ENCODE measurements at places on chromosomes 16 and 17. TPM values are rescaled to one million over a fixed set of nuclear protein-coding genes. Genes with fewer than 3 reads are reported as not detected.

- H3K27me3 ChIP-seq, result no peaks in the 10 kb centered on the region
- H3K4me1 ChIP-seq, result no peaks in the 10 kb centered on the region
Observed at GRCh38 chr16:81661082-81661481, 118.0 kb upstream of the PLCG2 start.

The MPP2 gene
- 1.6 TPM for total RNA-seq

The ANKFN1 gene
- total RNA-seq, result 0.20 TPM

The CPHXL2 gene
- total RNA-seq, result not detected

The SMPD3 gene
- 0.83 TPM for total RNA-seq

GRCh38 chr16:65136681-65137080 is 14.8 kb upstream of the CDH11 start:
- H3K27me3 ChIP-seq, result no peaks in the 10 kb centered on the region
- H3K27ac ChIP-seq, result no peak overlapping the region
- no peak for DNase-seq
- no peak overlapping the region for H3K4me3 ChIP-seq
- no peaks in the 10 kb centered on the region for H3K36me3 ChIP-seq
- no peaks in the 10 kb centered on the region for H3K4me1 ChIP-seq

DNA sequence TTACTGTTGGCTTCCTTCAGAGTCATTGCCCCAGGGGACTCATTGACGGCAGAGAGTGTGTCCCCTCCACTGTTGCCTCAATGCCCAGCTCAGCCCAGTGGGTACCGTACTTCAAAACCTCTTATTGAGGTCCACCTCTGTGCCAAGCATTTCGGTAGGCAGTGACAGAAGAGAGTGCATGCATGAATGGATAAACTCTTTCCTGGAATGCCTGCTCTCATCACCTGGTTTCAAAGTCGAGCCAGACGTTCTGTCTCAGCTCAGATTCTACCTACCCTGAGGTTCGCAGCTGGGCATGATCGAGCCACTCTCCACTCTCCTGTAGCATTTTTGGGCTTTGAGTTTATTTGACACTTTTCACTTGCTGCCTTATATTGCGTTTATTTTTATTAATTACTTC is 647.0 kb downstream of the MAF start:
- no peak for DNase-seq
- no peak overlapping the region for H3K4me3 ChIP-seq
- H3K4me1 ChIP-seq, result no peaks in the 10 kb centered on the region
- H3K36me3 ChIP-seq, result no peaks in the 10 kb centered on the region
- H3K27ac ChIP-seq, result no peak overlapping the region

DNA sequence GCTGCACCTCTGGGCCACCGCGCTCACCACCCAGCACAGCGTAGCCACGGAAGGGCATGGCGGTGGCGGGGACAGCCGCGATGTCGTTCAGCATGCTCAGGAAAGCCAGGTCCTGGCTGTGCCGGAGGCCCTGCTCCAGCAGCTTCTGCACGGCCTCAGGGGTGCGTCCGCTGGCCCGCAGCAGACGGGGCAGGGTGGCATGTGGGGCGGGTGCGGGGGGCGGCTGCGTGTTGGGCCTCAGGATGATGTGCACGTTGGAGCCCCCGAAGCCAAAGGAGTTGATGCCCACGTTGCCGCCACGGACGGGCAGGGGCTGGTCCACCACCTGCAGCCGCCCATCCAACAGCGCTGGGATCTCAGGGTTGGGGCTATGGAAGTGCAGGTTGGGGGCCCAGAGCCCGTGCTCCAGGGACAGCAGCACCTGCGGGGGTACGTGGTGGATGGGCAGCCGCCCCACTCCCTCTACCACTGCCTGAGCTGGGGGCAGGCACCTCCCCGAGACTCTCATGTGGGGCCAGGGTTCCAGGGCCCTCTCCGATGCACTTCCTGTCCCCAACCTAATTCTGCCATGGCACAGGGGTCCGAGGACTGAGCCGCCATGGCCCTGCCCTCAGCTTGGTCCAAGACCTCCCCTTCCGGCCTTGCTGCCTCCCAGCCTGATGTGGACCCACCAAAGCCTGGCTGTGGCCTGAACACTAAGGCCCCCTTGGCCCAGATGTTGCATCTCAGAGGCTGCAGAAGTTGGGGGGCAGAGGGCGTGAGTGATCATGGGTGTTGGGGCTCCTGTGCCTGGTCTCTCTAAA is 6.6 kb downstream of the FASN start:
- peaks cover 1% of the 10 kb centered on the region for H3K4me1 ChIP-seq
- no peak overlapping the region for H3K4me3 ChIP-seq

The KRTAP9-8 gene
- not detected for total RNA-seq

The ARL5C gene
- total RNA-seq, result 0.87 TPM

GRCh38 chr16:27426423-27427408 is 24.7 kb downstream of the IL21R start:
- DNase-seq, result no peak
- H3K27ac ChIP-seq, result no peak overlapping the region
- no peak overlapping the region for H3K4me3 ChIP-seq
- no peaks in the 10 kb centered on the region for H3K27me3 ChIP-seq
- H3K4me1 ChIP-seq, result no peaks in the 10 kb centered on the region
- no peaks in the 10 kb centered on the region for H3K36me3 ChIP-seq

DNA sequence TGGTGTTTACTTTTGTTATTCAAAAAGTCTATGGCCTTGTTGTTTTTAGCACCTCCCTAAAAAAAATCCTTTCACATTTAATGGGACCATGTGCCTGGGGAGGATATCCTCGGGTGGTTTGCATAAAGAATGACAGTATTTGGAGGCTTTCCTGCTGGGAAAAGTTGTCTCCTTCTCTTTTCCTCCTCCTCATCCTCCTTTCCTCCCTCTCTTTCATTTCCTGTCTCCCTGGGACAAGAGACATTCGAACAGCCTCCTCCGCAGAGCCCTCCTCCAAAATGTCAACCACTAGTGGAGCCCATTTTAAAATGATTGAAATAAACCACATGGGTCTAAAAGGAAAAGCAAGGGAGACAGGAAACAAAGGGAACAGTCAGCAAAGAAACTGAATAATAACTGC is 67.4 kb downstream of the MYH13 start:
- H3K36me3 ChIP-seq, result no peaks in the 10 kb centered on the region
- no peak overlapping the region for H3K4me3 ChIP-seq
- no peak for DNase-seq
- no peaks in the 10 kb centered on the region for H3K27me3 ChIP-seq
- H3K4me1 ChIP-seq, result no peaks in the 10 kb centered on the region

GRCh38 chr16:77853161-77853560 is 64.8 kb downstream of the VAT1L start:
- no peaks in the 10 kb centered on the region for H3K36me3 ChIP-seq
- no peaks in the 10 kb centered on the region for H3K4me1 ChIP-seq
- no peak overlapping the region for H3K27ac ChIP-seq
- no peaks in the 10 kb centered on the region for H3K27me3 ChIP-seq
- no peak overlapping the region for H3K4me3 ChIP-seq

The KRT23 gene
- total RNA-seq, result 17.7 TPM

GRCh38 chr17:64771980-64772844 is 110.1 kb upstream of the SMURF2 start:
- H3K4me3 ChIP-seq, result no peak overlapping the region
- no peak overlapping the region for H3K27ac ChIP-seq
- DNase-seq, result no peak
- no peaks in the 10 kb centered on the region for H3K27me3 ChIP-seq
- H3K4me1 ChIP-seq, result no peaks in the 10 kb centered on the region

- peak; percentile 37 for DNase-seq
- H3K36me3 ChIP-seq, result no peaks in the 10 kb centered on the region
- no peaks in the 10 kb centered on the region for H3K4me1 ChIP-seq
- H3K4me3 ChIP-seq, result no peak overlapping the region
- no peaks in the 10 kb centered on the region for H3K27me3 ChIP-seq
Observed at GRCh38 chr17:63919311-63919723, 678 bp upstream of the GH1 start.
